ENCODE measurements at places on chromosomes 7 and 10. TPM values are rescaled to one million over a fixed set of nuclear protein-coding genes. Genes with fewer than 3 reads are reported as not detected.

- no peak for DNase-seq
Observed at GRCh38 chr10:61643316-61643751, 19.4 kb upstream of the CABCOCO1 start.

DNA sequence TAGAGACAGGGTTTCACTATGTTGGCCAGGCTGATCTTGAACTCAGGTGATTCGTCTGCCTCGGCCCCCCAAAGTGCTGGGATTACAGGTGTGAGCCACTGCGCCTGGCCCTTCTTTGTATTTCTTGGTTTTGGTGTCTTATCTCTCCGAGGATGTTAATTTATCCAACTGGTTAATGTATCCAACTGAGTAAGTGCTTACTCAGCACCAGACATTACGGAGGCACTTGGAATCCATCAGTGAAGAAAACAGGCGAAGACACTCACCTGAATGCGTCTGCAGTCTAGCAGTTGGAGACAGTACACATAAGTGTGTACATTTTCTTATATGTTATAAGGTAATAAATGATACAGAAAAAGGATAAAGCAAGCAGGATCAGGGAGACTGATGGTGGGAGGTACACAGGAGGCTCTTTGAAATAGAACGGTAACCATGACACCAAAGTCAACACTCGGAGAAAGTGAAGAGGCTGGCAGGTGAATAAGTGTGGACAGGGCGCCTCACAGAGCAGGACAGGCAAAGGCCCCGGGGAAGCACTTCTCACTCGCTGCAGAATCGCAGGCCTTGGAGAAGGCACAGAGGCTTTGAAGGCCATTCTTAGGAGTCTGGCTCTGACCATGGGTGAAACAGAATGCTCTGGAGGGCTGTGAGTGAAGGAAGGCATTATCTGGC is 73.1 kb downstream of the LANCL2 start:
- DNase-seq, result no peak

The ADK gene
- total RNA-seq, result 99.5 TPM

DNA sequence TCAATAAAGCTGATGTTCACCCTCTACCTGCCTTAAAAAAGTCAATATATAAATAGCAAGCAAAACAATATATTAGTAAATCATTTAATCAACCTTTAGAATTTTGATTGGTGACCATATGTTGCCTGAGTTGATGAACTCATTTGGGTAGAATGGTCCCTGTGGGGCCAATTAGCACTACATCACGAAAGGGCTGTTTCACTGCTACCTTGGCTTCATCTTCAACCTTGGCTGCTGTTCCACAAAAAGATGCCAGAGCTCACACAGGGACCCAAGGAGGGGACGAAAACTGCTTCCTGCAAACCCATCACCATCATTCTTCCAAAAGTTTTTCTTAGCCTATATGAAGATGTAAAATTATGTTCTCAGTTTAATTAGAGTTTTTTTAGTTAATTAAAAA is 35.4 kb upstream of the HBP1 start:
- peak; percentile 71 for DNase-seq

The OR9A2 gene
- total RNA-seq, result not detected

DNA sequence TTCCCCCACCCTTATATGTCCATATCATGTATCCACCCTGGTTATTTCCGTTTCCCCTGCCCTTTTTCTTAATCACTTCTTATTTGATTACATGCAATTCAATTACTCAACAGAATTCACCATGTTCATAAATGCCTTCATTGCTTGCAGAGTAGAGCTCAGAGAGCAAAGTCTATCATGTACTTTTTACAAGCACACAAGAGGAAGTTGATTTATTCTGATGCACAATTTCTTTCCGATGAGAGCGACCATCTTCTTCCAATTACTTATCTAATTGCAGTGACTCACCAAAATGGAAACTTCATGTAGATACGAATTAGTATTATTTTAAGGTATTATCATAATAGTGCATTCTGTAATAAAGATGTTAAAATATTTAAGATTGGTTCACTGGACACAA is 430.5 kb upstream of the KLF6 start:
- DNase-seq, result no peak

DNA sequence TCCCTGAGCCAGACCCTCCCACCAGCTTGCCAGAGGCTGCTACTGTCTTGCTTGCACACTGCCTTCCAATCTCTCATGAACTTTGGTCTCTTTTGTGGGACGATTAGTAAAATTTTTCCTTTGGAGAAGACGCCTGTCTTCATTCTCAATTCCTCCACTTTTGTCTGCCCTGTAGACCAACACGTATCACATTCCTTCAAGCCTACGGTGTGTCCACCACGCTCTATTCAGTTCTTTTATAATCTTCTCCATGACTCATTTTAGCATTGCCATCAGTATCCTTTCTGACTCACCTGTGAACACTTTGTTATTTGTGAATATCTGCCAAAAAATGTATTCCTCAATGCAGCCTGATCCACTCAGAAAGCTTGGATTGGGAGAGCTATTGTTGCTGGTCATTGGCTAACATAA is 1.4 kb downstream of the GIMAP5 start:
- no peak for DNase-seq

- no peak for DNase-seq
Observed at GRCh38 chr10:119383174-119383856, 159.2 kb downstream of the RGS10 start.

The PRSS37 gene
- not detected for total RNA-seq

DNA sequence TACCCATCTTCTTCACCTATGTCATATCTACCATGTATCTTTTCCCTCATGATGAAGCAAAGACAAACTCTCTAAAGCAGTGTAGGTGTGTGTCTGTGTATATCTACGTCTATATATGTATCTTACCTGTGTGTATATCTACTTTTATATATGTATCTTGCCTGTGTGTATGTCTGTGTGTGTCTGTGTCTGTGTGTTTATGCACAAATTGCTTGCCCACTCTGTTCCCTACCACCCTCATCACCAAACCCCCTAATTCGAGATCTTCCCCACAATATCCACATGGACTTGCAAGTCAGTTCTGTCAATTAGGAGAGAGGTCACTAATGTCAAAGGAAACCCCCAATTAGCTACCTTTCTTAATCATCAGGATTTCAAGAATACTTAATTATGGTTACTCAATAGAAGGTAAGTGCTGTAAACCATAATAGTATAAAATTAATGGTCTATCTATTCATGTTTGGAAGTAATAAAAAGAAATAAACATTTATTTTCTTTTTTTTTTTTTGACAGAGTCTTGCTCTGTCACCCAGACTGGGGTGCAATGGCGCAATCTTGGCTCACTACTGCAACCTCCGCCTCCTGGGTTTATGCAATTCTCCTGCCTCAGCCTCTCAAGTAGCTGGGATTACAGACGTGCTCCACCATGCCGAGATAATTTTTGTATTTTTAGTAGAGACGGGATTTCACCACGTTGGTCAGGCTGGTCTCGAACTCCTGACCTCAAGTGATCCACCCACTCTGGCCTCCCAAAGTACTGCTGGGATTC is 43.6 kb downstream of the ANKRD61 start:
- no peak for DNase-seq

DNA sequence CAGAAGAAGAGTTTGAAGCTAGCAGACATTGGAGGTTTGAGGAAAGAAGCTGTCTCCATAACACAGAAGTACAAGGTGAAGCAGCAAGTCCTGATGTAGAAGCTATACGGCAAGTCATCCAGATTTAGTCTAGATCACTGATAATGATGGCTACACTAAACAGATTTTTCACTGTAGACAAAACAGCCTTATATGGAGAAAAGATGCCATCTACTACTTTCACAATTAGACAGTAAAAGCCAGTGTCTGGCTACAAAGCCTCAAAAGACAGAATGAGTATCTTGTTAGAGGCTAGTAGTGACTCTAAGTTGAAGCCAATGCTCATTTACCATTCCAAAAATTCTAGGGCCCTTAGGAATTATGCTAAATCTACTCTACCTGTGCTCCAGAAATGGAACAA is 85.1 kb downstream of the SNX13 start:
- no peak for DNase-seq

- DNase-seq, result no peak
Observed at GRCh38 chr7:46319841-46320240, 398.8 kb upstream of the IGFBP3 start.

The IL2RA gene
- not detected for total RNA-seq

The ENKUR gene
- total RNA-seq, result not detected
